ENCODE measurements at places on chromosomes 6 and 20. TPM values are rescaled to one million over a fixed set of nuclear protein-coding genes. Genes with fewer than 3 reads are reported as not detected.

The VEGFA gene
- total RNA-seq, result 112 TPM

The TTK gene
- total RNA-seq, result 46.3 TPM

The STK4 gene
- 45.4 TPM for total RNA-seq

The TUBB1 gene
- total RNA-seq, result not detected

The GPX6 gene
- total RNA-seq, result not detected

The MAP7 gene
- total RNA-seq, result 35.5 TPM

The LY6G6D gene
- not detected for total RNA-seq

The RIOK1 gene
- total RNA-seq, result 39.0 TPM

The PRDM13 gene
- not detected for total RNA-seq

DNA sequence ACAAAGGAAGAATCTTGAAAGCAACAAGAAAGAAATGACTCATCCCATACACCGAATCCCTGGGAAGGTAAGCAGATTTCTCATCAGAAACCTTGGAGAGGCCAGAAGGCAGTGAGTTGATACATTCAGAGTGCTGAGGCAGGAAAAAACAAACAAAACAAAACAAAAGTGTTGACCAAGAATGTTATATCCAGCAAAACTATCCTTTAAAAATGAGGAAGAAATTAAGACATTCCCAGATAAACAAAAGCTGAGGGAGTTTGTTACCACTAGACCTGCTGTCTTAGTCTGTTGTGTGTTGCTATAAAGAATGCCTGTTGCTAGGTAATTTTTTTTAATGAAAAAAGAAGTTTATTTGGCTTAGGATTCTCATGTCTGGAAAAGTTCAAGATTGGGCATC lies 33.7 kb upstream of the PPP1R3G start:
- no peak for DNase-seq

DNA sequence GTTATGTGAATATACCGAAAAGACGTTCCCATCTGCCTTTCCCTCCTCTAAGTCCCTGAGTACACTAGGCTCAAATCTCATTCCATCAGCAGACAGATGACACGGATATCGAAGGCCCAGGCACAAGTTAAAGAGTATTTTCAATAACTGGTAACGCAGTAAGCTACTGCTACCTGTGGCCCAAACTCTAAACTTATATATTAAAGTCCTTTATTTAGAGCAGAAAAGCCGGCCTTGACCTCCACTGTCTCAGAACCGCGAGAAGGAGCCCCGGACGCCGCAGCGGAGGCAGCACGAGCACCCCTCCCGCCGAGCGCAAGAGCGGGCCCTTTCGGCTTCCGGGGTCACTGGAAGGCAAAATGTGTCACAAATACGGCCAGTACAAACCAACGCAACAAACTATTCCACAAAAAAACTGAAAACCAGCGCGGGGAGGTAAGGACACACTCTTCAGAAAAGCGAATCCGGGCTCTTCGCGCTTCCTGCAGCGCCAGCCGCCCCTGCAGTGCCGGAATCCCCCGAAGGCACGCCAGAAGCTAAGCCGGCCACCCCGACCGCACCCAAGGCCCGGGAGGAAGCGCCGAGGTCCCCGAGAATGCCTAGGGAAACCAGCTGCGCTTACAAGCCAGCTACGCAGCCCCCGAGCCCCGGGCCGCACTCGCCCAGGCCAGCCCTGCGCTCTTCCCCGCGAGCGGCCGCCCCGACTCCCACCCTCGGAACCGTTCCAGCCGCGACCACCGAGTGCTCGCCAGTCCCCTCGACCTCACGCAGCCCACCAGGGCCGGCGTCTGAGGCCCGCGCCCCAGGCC lies 681 bp downstream of the DIDO1 start:
- DNase-seq, result no peak

DNA sequence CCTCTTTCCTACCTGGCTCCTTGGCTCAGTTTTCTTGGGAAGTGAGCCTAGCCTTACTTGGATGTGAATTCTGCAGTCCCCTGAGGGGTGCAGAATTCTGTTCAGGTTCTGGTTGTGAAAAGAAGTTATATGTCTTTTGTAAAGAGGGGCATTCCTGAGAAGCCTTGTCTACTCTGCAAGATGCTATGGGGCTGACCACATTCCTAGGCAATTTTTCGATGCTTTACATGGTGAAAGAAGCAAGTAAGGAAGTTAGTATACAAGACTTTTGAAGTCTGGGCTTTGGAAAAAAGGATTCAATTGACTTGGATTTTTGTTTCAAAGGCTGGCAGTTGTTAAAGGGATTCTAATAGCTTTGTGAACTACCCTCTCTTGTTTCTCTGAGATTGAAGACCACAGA lies 167.9 kb upstream of the STMND1 start:
- no peak for DNase-seq

DNA sequence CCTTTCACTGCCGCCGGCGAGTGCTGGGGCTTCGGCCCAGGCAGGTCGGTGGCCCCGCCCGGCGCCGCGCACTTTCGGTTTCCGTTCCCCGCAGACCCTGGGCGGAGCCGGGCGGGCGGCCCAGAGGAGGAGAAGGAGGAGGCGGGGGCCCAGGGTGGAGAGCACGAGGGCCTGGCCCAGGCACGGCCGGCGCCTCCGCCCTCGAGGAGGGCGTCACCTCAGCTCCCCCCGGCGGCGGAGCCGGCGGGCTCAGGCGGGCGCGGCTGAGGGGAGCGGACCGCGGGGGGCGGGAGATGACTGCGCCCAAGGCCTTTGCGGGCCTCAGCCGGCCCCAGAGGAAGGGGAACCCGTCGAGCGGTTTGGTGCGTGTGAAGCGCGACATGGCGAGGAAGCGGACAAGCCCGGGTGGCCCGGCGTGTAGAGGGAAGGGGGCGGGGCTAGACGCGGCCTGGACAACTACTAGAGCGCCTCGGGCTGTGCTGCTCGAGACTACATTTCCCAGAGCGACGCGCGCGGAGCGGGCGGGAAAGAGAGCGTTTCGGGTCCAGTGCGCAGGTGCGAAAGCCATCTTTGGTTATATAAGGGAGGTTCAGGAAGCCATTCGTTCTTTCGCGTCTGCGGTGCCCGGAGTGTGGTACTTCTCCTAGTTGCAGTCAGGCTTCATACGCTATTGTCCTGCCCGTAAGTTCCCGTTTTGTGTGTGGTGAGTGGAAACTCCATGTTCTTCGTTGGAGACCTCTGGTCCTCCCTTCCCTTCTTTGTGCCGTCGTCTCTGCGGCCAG lies at the start of gene ZNFX1:
TSS of gene ZNFX1 (minus strand) at position 22 of the 782 bp plus-strand sequence. CDS start 2,218 bp downstream, outside the sequence.
- DNase-seq, result peak; percentile 94

GRCh38 chr6:128528241-128528640 lies 7.8 kb upstream of the PTPRK start:
- no peak for DNase-seq

DNA sequence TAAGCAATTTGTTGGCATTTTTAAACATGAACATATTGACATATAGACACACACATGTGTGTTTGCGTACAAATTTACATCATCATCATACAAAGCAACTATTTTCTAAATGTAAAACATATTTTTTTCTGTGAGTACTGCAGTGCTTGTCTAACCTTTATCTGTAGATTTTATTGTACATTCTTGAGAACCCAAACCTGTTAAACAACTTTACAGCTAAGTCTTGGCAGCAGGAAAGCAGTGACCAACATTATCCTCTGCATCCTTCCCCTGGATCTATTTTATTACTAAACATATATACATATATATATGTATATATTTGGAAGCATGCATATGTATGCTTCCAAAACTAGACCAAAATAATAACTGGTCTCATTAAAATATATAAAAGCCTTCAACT lies 10.4 kb upstream of the PLCB1 start:
- no peak for DNase-seq

GRCh38 chr20:3932681-3933080 lies 43.5 kb downstream of the PANK2 start:
- DNase-seq, result no peak

GRCh38 chr20:45008521-45009049 lies 42.3 kb downstream of the STK4 start:
- DNase-seq, result no peak

- DNase-seq, result no peak
Observed at GRCh38 chr6:168385858-168386735, 54.9 kb upstream of the SMOC2 start.

DNA sequence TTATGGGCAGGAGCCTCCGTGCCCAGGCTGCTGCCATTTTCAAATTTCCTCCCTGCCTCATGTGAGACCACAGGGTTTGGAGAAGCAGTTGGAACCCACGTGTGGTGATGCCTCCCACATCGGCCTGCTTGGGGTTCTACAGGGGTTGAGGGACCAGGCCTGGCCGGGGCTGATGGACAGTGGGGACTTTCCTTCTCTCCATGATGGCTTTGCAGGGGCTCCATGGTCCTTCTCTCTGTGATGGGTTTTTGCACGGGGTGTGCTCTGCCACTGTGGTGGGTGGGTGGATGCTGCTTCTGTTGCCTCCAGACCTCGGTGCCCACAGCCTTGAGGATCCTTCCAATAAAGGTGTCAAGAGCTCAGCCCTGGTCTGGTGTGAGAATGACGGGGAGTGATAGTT lies 54.4 kb downstream of the ADNP start:
- no peak for DNase-seq

- no peak for DNase-seq
Observed at GRCh38 chr6:109978174-109979032, at the start of gene GPR6. GPR6 (plus strand) TSS chr6:109978311; CDS start chr6:109979113, 802 bp downstream.

GRCh38 chr6:154276810-154277628 lies 79.6 kb downstream of the IPCEF1 start:
- peak; percentile 33 for DNase-seq

- no peak for DNase-seq
Observed at GRCh38 chr20:37575884-37576283, 48.2 kb upstream of the BLCAP start.

- no peak for DNase-seq
Observed at GRCh38 chr6:32854376-32855178, 585 bp downstream of the PSMB9 start.

- peak; percentile 3 for DNase-seq
Observed at GRCh38 chr6:91081452-91082067, 494.7 kb upstream of the MAP3K7 start.

GRCh38 chr20:16699293-16699692 lies 30.5 kb upstream of the SNRPB2 start:
- DNase-seq, result no peak

DNA sequence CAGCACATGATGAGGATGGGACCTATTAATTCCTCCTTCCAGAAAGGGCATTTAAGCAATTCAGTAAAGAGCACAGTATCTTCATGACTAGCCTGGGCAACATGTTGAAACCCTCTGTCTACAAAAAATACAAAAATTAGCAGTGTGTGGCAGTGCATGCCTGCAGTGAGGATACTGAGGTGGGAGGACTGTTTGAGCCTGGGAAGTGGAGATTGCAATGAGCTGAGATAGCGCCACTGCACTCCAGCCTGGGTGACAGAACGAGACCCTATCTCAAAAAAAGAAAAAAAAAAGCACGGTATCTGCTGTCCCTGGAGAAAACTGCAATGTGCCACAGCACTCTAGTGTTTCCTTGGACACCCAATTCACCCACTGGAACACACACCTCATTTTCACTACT lies 18.4 kb downstream of the SAMD3 start:
- no peak for DNase-seq

- no peak for DNase-seq
Observed at GRCh38 chr20:46025376-46025783, 3.6 kb upstream of the SLC12A5 start.

- no peak for DNase-seq
Observed at GRCh38 chr6:56062836-56063235, 184.5 kb downstream of the COL21A1 start.

- DNase-seq, result no peak
Observed at GRCh38 chr6:170004585-170005210, 253.3 kb downstream of the ERMARD start.

DNA sequence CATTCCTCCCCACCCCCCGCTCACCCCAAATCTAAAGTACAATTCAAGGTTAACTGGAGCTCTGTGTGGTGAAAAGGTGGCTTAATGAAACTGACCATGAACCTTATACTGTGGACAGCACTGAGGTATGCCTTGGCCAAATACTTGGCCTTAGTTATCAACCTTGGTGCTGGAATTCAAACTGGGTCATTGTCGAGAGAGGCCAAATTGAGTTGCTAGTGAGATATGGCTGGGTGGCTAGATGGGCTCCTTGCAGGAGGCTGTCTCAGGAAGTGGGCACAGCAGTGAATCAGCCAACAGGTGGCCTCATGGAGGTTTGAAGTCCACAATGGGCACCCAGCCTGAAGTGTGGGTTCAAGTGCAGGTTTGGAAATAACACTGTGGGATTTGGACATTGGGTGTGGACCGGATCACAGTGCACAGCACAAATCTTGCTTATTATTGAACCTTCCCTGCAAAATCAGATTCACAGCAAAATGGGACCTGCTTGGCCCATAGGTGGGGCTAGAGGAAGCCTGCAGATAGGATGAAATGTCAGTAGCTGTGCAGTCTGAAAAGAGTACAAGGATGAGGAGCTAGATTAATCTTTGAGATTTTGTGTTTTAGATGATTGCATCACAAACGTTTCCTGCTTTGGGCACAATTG lies 5.6 kb upstream of the BTBD3 start:
- no peak for DNase-seq
